H7 (cell line): ENCODE measurements at places on chromosomes 11 and 22.
A peak's percentile ranks its signal among the peaks of the same experiment; 100 is the strongest.

DNA sequence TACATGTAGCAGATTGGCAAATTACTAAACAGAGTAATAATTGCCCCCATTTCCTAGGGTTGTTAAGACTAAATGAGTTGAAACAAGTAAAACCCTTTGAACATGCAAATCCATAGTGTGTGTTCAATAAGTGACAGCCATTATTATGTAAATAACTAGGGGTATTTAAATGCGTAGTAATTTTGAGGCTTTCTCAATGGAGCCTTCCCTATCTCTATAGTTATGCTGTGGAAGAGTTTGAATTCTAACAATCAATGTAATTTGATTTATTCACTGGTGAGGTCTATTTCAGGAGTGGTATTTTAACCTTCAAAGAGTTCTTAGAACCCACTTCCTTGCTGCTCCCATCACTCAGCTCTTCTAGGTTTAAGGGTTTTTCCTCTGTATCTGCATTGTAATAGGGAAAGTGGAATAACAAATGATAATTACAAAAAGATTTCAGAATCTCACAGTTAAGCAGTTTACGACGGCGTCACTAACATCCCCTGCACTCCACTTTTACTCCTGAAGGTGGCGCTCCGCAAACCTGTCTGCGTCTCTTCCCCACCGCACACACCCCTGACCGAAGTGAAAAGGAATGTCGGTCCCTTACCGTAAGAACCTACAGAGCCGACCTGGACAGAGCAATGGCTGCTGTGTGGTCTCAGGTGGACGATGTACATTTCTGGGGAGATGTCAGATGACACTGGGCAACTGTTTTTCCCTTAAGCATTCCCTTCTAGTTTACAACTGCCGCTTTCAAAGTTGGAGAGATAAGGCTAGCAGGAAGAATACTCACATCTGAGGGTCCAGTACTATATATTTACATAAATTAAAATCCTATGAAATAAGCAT, 80.8 kb downstream of the ZC3H12C start:
- peak; percentile 82 for DNase-seq

DNA sequence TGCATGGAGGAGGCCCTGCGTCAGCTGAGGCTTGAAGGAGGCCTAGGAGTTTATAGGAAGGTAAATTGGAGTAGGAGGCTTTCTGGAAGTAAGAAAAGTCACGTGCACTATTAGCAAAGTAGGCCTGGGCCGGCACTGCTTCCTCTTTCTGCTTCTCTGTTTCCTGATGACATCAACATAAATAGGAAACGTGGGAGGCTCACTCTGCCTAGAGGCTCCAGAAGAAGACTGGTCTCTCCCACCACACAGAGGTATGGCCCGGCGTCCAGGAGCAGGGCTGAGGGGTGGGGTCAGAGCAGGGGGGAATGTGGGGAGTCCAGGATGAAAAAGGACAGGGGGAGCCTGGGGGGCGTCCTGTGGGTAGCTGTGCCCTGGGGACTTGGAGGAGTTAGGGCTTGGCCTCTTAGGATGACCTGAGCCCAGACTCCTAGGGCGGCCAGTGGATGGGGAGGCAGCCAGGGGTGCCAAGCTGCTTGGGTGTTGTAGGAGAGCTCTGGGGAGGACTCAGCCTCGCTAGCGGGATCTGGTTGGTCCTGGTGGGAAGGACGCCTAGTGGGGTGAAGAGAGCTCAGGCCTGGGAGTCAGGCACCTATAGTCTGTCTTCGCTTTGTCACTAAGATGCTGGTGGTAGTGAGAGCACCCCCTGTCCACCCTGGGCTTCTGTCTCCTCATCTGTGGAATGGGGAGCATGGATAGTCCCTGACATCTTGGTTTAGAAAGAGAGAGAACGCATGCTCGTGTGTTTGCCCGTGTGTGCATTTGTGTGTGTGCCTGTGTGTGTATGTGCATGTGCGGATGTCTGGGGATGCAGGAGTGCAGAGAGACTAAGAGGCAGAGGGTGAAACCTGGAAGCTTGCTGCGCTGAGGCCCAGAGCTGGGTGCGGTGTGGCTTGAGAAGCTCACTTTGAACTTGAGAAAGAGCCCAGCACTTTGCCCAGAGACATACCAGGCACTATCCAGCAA, at the start of gene CSF2RB:
Gene CSF2RB (plus strand): TSS at position 202 of the 963 bp plus-strand sequence. CDS start 8,580 bp downstream, outside the sequence.
- no peak for DNase-seq

GRCh38 chr22:25764270-25765015, 22.5 kb downstream of the MYO18B start:
- peak; percentile 77 for DNase-seq

GRCh38 chr22:43301866-43302265, 41.3 kb downstream of the SCUBE1 start:
- DNase-seq: no peak

DNA sequence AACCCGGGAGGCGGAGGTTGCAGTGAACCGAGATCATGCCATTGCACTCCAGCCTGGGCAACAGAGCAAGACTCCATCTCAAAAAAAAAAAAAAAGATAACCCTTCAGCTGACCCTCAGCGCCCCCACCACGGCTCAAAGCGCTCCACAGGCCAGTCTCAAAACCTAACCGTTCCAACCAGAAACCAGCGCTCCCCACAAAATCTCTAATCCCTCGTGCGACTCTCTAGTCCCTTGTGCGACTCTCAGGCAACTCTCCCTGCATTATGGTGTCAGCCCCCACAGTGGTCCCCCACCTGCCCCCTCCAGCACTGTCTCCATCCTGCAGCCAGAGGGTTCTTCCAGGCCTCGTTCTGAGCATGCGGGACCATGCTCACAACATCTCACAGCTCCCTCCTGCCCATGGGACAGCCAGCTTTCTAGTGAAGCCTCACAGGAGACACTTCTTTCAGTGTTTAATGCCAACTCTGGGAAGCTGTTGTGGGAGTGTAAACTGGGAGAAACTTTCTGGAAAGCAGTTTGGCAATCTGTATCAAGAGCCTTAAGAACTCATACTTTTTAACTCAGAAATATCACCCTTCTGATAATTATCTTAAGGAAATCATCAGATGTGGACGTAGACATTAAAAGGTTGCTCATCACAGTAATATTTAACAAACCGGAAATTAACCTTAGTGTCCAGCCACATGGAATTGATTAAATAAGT, 4.2 kb upstream of the RASGRP2 start:
- peak; percentile 22 for DNase-seq

GRCh38 chr11:65087216-65087615, 3.2 kb downstream of the ZFPL1 start:
- DNase-seq: no peak

GRCh38 chr22:32815059-32815458, 13.6 kb downstream of the TIMP3 start:
- no peak for DNase-seq
